GM23338 (cell line): ENCODE measurements at places on chromosomes 5 and 9.

- DNase-seq: peak; percentile 76
Measured at GRCh38 chr9:6354072-6354686, 26.0 kb downstream of the TPD52L3 start.

DNA sequence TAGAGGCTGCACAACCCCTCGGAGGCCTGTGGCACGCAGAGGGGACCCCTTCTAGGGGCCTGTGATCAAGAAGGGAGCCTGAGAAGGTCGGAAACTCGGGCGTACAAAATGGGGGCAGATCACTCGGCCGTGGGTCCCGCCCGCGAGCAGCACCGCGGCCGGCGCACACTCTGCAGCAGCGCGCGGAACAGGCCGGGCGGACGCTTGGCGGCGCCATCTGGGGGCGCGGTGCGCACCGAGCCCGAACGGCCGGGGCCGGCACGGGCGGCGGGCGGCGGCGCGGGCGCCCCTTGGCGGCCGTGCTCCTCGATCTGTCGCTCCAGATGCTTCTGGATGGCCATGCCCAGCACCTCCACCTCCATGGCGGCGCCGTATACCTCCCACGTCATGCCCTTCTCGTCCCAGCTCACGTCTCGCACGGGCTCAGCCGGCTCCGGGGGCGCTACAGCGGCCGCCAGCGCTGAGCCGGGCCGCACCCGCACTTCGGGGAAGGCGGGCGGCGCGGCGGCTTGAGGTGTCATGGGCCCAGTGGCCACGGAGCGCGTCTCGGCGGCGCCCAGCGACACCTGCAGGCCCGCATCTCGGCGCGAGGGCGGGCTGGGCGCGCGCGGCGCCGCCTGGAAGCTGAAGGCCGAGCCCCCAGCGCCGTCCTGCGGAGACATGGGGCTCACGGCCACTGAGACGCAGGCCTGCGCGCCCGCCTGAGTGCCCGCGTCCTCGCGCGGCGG, 13.1 kb downstream of the GPRIN1 start:
- DNase-seq: peak; percentile 83

DNA sequence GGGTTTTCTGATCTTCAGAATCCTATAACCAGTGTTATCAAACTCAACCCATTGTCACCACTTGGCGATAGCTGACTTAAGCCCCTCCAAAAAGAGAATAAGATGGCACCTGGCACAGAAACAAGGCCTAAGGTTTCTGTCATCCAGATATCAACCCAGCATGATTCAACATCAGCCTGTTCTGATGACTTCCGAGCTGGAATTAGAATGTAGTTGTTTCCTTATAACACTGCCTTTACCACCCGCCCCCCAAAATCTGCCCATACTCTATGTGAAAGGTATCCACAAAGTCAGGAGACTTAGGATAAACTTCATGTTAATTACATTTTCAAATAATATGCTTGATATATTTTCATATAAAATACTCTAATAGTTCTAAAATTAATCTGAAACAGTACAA, 5.2 kb downstream of the KLF9 start:
- DNase-seq: no peak

- no peak for DNase-seq
Measured at GRCh38 chr5:163506726-163507125, 1.3 kb downstream of the MAT2B start.

DNA sequence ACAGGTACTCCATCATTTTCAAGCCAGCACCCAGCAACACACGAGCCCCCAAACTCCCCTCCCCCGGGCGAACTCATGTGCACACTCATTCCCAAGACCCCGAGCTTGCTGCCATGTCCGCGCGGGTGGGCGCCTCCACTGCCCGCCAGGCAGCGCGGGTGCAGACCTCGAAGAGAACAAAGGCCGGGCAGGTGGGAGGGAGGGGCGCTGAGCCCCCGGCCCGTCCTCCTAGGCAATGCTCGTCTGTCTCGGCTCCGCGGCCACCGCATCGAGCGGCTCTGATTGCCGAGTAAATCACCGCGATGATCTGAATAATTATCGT, 47.1 kb upstream of the PSD2 start:
- no peak for DNase-seq

- DNase-seq: no peak
Measured at GRCh38 chr9:136609838-136610311, 52.8 kb upstream of the EGFL7 start.

DNA sequence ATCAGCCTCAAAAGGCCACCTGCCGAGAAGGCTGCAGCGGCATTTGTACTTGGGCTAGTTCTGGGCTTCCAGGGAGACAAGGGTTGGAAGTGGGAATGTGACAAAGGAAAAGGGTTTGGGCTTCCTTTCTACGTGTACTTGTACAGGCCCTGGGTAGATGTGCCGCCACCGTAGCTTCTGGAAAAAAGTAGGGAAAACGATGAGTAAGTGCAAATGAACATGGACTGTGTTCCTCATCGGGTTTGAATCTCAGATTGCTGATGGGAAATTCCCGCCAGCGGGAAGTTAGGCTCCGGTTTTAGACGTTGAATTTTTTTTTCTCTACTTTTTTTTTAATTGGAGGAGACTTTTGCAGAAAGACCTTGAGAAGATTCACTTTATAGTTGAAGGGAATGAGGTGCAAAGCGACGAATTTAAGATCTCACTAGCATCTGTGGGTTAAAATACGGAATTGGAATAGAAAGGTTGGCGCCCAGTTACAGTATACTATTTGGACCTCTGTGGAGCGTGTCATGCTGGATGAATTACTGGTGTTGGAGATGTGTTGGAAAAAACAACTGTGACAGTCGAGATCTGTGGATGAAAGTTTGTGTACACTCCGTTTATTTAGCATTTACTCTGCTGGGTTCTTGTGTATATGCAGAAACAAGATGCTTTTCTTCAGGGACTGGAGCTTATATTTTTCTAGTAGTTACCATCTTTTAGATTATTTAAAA, 1.2 kb downstream of the G3BP1 start:
- no peak for DNase-seq

GRCh38 chr5:95730730-95731570, at the start of gene RHOBTB3:
Gene RHOBTB3, plus strand, starts transcription at chr5:95731336. Its CDS starts 347 bp downstream, at chr5:95731683.
- peak; percentile 89 for DNase-seq

DNA sequence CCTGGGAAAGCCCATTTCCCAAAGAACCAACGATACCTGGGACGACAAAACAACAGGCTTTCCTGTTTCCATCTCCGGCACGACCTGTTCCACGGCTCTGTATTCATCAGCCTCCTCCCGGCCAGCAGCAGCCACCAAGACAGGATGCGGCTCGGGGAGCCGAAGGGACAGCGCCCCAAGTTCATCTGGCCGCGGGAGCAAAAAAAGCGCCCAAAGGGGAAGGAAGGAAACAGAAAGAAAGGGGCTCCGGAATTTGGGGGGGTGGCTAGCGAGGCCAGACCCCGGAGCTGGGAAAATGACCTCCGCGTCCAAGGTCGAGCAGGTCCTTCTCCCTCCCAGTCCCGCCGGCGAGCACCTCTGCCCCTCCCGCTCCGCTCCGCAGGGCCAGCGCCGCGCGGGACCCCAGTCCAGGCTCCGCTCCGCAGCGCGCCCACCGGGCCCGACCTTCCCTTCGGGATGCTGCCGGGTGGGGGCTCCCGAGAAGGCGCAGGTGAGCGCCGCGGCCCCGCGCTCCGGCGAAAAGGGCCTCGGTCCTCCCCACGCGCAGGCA, 608 bp downstream of the ELOVL7 start:
- peak; percentile 73 for DNase-seq

DNA sequence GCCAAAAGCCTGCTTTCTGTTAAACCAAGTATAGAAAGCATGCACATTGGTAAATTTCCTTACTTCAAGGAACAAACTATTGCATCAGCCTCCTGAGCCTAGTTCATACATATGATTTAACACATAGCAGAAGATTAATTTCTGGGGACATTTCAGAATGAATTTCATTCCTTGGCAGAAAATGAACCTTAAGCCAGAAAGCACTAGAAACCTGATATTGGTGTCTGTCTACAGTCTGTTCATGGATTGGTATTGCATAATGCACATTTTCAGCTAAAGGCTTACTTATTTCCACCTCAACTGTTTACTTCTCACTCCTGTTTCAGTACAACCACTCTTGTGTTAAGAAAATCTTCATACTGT, 1471.8 kb upstream of the NUDT12 start:
- DNase-seq: no peak

- peak; percentile 62 for DNase-seq
Measured at GRCh38 chr5:139788294-139788910, 7.2 kb upstream of the PSD2 start.

- peak; percentile 37 for DNase-seq
Measured at GRCh38 chr9:19408316-19408692, 505 bp upstream of the ACER2 start.

GRCh38 chr9:128412120-128412790, 8.4 kb upstream of the CERCAM start:
- peak; percentile 96 for DNase-seq

DNA sequence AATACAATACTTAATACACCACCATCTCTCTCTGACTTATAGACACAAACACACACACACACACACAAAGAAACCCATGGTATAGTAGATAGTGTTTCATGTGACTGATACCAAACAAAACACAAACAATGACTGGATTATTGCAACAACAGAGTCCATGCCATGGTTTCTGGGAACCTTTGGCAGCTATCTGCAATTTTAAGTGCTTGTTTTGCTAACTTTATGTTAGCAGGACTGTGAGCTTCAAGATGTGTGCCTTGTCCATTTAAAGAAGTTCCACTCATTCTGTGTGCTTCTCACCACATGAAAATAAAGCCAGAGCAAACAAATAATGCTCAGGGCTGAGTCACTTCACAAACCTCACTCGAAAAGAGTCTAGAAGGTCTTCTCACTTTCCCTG, 15.1 kb upstream of the LURAP1L start:
- no peak for DNase-seq

GRCh38 chr9:38062498-38063362, 6.3 kb downstream of the SHB start:
- DNase-seq: no peak

DNA sequence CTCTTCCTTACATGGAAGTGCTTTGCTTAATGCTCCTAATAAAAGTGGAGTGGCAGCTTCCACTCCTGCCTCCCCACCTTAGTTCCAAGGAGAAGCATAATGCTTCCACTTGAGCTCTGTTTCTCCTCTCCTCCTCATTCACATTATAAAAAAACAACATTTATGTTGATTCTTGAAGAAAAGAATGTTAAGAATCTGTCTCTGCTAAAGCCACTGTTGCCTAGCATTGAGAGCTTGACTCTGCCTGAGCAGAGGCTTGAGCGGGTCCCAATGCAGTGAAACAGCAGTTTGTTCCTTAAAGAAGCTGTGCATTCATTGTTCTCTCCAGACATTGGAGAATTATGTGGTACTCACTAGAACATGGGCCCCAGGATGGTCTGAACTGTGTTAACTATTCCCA, 101.5 kb upstream of the GHR start:
- peak; percentile 54 for DNase-seq

DNA sequence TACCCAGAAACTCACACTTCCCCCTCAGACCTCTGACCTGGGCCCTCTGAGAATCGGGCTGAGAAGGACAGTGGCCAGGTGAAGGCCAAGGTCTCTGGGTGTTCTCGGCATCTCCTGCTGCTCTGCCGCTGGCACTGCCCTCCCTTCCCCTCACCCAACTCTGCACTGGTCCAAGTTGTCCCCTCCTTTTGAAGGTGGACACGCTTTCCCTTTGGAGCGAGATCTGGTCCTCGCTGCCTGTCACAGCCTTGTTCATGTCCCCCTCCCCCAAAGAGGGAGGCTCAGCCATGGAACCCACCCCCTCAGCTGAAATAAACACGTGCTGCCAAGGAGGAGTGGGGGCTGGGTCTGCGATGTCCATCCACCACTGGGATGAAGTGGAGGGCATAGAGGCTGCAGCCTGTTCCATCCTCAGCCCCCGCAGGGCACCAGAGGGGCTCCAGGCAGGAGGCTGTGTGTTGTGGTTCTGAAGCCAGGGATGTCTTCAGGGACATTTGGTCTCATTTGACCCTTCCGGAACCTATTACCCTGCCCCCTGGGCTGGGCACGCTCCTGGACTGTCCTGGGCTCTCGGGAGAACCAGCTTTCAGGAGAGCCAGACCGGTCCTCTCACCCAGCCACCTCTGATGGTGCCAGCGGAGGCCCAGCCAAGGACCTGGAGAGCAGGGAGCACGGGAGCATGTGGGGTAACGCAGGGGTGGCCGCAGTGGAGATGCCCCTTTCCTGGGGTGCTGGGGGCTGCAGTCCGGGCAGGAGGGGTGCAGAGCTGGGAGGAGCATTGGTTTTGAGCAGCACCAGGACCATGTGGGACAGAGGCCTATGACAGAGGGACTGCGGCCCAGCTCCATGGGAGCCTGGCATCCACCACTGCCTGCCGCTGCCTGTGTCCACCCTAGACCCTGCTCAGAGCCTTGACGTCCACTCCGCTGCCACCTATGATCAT, 4.7 kb upstream of the LCN2 start:
- no peak for DNase-seq

DNA sequence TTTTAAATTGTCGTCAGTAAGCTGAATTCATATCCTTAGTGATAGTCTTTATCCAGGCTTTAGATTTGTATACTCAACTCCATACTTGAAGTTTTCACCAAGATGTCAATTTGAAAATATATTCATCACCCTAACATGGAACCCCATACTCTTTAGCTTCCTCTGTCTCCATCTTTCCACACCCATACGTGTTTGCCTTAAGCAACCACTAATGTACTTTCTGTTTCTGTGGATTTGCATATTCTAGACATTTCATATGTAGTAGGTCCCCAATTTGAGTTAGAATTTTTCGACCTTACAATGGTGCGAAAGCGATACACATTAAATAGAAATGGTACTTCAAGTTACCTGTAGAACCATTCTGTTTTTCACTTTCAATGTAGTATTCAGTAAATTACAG, 65.2 kb downstream of the NSD1 start:
- no peak for DNase-seq

DNA sequence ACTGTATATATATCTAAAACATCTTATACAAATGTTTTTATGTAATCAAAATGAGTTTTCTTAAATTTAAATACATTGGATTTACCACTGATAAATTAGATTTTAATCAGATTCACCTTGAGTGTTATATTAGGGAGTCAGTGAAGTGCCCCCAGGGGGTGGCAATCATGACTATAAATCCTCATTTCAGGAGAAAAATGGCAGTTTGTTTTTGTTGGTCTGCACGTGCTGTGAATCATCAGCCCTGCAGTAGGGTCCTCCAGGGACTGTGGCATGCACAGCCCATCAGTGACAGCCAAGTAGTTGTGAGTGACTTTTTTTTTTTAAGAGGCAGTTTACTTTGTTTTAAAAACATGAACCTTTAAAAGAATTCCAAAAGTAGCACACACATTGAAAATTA, 65.2 kb downstream of the ZSWIM6 start:
- no peak for DNase-seq

DNA sequence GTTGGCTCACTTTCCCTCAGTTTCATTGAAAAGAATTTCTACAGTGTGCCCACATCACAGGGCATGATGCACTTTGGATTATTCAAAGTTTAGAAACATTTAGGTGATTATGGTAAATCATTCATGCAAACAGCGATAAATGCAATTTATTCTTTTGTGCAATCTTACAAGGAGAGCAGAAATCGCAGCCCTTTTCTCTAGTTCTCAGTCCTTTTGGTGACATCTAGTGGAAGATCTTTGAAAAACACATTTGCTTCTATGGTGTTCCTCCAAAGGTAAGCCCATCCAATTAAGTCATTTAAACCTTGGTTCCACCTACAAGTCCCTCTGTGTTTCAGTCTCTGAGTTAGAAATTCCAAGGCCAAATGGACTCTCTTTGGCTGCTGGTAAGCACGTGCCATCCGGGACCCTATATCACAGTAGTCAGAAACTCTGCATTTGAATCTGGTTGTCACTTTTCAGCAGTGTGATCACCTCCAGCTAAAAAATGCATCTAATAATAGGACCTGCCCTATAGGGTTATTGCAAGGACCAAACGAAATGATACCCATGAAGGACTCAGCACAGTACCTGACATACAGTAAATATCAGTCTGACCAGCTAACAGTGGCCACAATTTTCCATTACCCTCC, 66.4 kb downstream of the MACROH2A1 start:
- peak; percentile 86 for DNase-seq
